Ureter (tissue), 1 donor: ENCODE measurements at places on chromosomes 4 and X. TPM values are rescaled to one million over a fixed set of nuclear protein-coding genes. Genes with fewer than 3 reads are reported as not detected.

DNA sequence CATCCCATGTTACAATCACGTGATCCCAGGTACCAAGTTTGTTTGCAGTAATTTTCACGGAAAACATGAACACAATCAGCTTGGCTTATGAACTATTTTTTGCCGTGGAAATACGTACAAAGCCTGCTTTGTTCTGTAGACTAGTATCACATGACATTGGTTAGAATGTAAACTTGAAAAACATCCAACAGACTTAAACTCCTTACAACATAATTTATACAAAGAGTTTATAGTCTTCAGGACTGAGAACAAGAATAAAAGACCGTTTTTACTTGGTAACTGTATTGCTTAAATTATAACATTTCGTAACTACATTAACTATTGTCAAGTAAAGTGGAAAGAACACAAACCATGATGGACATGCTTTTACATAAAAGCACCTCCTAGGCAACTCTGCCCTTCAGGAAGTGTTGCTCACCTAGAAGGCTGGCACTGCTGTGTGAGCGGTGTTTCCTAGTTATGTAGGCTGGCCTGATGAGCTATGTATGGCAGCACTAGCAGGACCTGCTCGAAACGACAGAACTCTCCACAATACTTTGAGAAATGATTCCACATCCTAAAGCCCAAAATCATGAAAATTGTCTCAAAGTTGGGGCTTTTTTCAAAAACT, 41.8 kb upstream of the WDR1 start:
- no peak for DNase-seq

Gene ANKRD17
- 101 TPM for total RNA-seq

Gene OTUD6A
- total RNA-seq = not detected

Gene SRPK3
- total RNA-seq = 2.7 TPM

Gene PNMA3
- total RNA-seq = 1.2 TPM

GRCh38 chr4:1261107-1261928, 12.4 kb upstream of the CTBP1 start:
- no peak for DNase-seq
